ENCODE measurements at places on chromosomes 12 and 14. TPM values are rescaled to one million over a fixed set of nuclear protein-coding genes. Genes with fewer than 3 reads are reported as not detected.

- no peak overlapping the region for H3K4me3 ChIP-seq
- no peaks in the 10 kb centered on the region for H3K36me3 ChIP-seq
- DNase-seq, result no peak
- no peak overlapping the region for H3K27ac ChIP-seq
- H3K27me3 ChIP-seq, result no peaks in the 10 kb centered on the region
Measured at GRCh38 chr12:116015525-116015924, 262.0 kb downstream of the MED13L start.

DNA sequence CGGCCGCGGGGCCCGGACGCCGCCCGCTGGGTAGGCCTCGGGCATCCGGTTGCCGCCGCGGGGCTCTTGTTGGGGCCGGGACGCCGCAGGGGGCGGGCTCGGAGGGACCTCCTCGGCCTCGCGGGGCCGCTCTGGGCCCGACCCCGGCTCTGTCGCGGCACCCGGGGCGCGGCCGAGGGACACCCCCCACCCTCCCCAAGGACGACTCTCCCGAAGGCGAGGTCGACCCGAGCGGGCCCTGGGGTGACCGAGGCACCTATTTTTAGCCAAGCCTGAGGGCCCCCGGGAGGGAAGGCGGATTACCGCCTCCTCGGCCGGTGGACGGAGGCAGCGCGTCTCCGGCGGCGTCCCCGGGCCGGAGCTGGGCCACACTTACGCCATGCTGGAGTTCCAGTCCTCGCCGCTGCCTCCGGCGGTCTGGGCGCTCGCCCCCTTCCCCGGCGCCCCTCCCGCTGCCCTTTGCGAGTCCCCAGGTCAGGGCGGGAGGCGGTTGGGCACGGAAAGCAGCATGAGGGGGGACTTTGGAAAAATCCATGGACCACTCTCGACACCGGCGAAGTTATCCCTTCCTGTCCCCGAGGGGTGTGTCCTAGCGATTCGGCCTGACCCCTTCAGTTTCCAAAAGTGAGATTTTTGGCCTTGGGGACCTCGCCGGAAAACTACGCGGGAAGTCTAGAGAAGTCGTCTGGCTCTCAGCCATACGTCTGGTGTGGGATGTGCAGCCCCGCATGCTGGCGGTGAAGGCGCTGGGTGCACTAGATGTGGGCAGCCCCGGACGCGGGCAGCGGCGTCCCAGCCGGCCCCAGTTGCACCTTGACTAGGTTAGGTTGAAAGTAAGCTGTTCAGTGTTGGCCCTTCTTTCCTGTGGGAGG lies 699 bp downstream of the KTN1 start:
- H3K27ac ChIP-seq, result peak overlapping the region; percentile 92
- H3K36me3 ChIP-seq, result no peaks in the 10 kb centered on the region
- peak overlapping the region; percentile 86 for H3K4me3 ChIP-seq

- H3K4me1 ChIP-seq, result no peaks in the 10 kb centered on the region
- H3K27ac ChIP-seq, result no peak overlapping the region
- no peaks in the 10 kb centered on the region for H3K27me3 ChIP-seq
- no peak for DNase-seq
- H3K36me3 ChIP-seq, result no peaks in the 10 kb centered on the region
- H3K4me3 ChIP-seq, result no peak overlapping the region
Measured at GRCh38 chr14:62655166-62655565, 390.1 kb downstream of the KCNH5 start.

The ADSS1 gene
- total RNA-seq, result 7.0 TPM

The RNASE8 gene
- total RNA-seq, result not detected

GRCh38 chr12:112998987-112999767 lies 20.9 kb downstream of the OAS2 start:
- H3K4me1 ChIP-seq, result no peaks in the 10 kb centered on the region
- no peak overlapping the region for H3K4me3 ChIP-seq
- DNase-seq, result no peak

GRCh38 chr14:22870811-22871223 lies 723 bp upstream of the LRP10 start:
- no peak for DNase-seq
- H3K36me3 ChIP-seq, result no peaks in the 10 kb centered on the region

- H3K4me1 ChIP-seq, result no peaks in the 10 kb centered on the region
- no peak overlapping the region for H3K4me3 ChIP-seq
- no peak for DNase-seq
- no peak overlapping the region for H3K27ac ChIP-seq
- H3K36me3 ChIP-seq, result no peaks in the 10 kb centered on the region
Measured at GRCh38 chr14:74202113-74202512, 37.1 kb upstream of the VSX2 start.

GRCh38 chr14:90368946-90369721 lies 27.7 kb upstream of the CALM1 start:
- no peaks in the 10 kb centered on the region for H3K4me1 ChIP-seq
- H3K36me3 ChIP-seq, result no peaks in the 10 kb centered on the region
- H3K27me3 ChIP-seq, result no peaks in the 10 kb centered on the region
- no peak overlapping the region for H3K27ac ChIP-seq

The ABHD12B gene
- not detected for total RNA-seq

DNA sequence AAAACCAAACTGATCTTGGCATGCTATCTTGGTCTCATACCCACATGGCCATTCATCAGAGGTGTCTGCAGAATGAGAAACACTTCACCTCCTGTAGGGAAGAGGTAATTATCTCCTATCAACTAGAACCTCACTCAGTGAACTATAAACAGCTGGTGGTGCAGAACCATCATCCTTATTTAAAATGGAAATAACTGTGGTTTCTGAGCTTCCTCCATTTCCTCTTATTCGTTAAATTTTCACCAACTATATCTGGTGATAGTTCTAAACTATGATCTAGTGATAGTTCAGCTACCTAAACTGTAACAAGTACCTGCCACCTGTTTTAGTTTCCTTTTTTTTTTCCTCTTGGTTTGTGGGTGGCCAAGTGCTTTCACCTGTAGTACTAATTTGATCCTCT lies 218.5 kb downstream of the FUT8 start:
- H3K27ac ChIP-seq, result no peak overlapping the region
- no peak overlapping the region for H3K4me3 ChIP-seq
- DNase-seq, result no peak
- no peaks in the 10 kb centered on the region for H3K27me3 ChIP-seq
- no peaks in the 10 kb centered on the region for H3K4me1 ChIP-seq

GRCh38 chr12:57844709-57845477 lies 1.6 kb downstream of the CTDSP2 start:
- peaks cover 5% of the 10 kb centered on the region for H3K4me1 ChIP-seq
- no peaks in the 10 kb centered on the region for H3K36me3 ChIP-seq
- no peaks in the 10 kb centered on the region for H3K27me3 ChIP-seq
- H3K4me3 ChIP-seq, result peak overlapping the region; percentile 77

DNA sequence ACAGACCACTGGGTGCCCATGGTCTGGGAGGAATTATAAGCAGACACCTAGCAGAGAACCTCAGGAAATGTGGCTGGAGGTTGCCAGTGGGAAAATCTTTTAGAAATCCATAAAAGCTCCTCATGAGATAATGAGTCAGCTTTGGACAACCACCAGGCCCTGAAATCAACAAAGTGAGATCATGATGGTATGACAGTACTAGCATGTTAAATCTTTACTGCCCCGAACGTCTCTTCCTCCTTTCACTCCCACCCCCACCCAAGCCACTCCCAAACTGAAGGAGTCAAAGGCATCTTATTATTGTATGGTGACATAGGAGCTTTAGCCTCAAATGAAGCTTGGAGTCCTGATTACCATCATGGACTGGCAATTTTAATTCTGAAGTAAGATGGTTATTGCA lies 240.0 kb downstream of the DIO2 start:
- H3K4me3 ChIP-seq, result no peak overlapping the region
- peak; percentile 27 for DNase-seq
- peak overlapping the region; percentile 34 for H3K27ac ChIP-seq
- no peaks in the 10 kb centered on the region for H3K4me1 ChIP-seq
- H3K27me3 ChIP-seq, result no peaks in the 10 kb centered on the region
- no peaks in the 10 kb centered on the region for H3K36me3 ChIP-seq

DNA sequence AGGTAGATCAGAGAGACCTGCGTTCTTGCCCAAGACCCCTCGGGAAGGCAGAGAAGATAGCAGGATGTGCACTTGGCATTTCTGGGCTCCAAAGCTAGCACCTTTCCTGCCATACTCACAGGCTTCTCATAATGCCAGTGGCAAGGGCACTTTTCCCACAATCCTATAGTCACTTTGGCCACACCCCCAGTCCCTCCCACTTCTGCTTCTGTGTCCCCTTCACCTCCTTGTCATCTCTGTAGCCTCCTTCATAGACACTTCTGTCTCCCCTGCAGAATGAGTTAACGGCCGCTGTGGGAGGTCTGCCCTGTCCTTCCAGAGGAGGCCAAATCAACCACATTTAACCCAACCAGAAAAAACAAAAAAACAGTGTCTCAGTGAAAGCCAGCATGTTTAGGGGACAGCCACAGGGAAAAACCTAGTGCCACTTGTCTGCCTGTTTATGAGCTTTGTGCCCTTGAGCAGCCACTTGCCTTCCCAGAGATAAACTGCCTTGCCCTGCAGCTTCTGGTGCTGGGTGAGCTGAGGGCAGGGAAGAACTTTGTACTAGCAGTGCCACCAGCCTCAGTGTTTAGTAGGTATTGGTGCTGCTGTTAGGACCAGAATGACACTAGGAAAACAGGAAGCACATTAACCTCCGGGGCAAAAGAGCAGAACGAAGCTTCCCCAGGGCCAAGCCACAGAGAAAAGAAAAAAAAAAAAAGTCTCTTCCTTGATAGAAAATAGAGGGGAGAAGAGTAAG lies 193.0 kb upstream of the PWP1 start:
- H3K27me3 ChIP-seq, result no peaks in the 10 kb centered on the region
- H3K36me3 ChIP-seq, result no peaks in the 10 kb centered on the region
- no peak overlapping the region for H3K4me3 ChIP-seq
- DNase-seq, result no peak

DNA sequence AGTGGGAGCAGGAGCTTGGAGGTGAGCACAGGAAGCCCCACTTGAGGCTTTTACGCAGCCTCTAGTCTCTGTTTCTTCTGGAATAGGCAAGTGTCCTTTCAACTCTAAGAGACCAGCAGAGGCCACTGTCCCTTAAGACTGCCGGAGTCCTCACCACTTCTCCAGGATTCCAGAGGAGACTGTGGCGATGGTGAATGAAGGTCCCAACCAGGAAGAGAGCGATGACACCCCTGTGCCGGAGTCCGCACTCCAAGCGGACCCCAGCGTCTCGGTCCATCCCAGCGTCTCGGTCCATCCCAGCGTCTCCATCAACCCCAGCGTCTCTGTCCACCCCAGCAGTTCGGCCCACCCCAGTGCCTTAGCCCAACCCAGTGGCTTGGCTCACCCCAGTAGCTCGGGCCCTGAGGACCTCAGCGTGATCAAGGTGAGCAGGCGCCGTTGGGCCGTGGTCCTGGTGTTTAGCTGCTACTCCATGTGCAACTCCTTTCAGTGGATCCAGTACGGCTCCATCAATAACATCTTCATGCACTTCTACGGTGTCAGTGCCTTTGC lies 442 bp downstream of the FLVCR2 start:
- H3K4me1 ChIP-seq, result peaks cover 10% of the 10 kb centered on the region
- peak overlapping the region; percentile 51 for H3K4me3 ChIP-seq
- H3K27ac ChIP-seq, result peak overlapping the region; percentile 81
- H3K36me3 ChIP-seq, result no peaks in the 10 kb centered on the region

DNA sequence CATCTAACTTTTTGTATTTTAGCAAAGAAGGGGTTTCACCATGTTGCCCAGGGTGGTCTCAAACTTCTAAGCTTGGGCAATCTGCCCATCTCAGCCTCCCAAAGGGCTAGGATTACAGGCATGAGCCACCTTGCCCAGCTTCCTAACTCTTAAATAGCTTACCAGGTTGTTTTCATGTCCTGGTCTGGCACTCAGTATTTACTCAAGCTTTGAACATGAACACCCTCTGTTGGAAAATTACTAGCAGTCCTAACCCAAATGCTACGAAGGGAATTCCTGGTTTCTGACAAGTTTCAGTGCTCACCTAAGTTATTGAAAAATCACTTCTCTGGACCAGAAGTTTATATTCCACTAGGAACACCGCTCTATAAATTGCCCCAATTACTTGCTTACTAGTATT lies 32.5 kb upstream of the GCH1 start:
- H3K4me3 ChIP-seq, result no peak overlapping the region
- no peaks in the 10 kb centered on the region for H3K4me1 ChIP-seq
- H3K27ac ChIP-seq, result no peak overlapping the region

- H3K27ac ChIP-seq, result peak overlapping the region; percentile 87
- DNase-seq, result no peak
- H3K4me3 ChIP-seq, result no peak overlapping the region
Measured at GRCh38 chr12:124428792-124429281, 133.9 kb downstream of the RFLNA start.

The MYF5 gene
- not detected for total RNA-seq

GRCh38 chr14:92654239-92654901 lies 94.1 kb downstream of the LGMN start:
- no peaks in the 10 kb centered on the region for H3K36me3 ChIP-seq
- no peak for DNase-seq
- no peaks in the 10 kb centered on the region for H3K27me3 ChIP-seq
- peaks cover 1% of the 10 kb centered on the region for H3K4me1 ChIP-seq
- no peak overlapping the region for H3K4me3 ChIP-seq
- peak overlapping the region; percentile 43 for H3K27ac ChIP-seq

GRCh38 chr12:132965796-132966195 lies 9.7 kb upstream of the ZNF605 start:
- H3K4me1 ChIP-seq, result no peaks in the 10 kb centered on the region
- DNase-seq, result no peak
- no peak overlapping the region for H3K27ac ChIP-seq
- no peaks in the 10 kb centered on the region for H3K36me3 ChIP-seq

DNA sequence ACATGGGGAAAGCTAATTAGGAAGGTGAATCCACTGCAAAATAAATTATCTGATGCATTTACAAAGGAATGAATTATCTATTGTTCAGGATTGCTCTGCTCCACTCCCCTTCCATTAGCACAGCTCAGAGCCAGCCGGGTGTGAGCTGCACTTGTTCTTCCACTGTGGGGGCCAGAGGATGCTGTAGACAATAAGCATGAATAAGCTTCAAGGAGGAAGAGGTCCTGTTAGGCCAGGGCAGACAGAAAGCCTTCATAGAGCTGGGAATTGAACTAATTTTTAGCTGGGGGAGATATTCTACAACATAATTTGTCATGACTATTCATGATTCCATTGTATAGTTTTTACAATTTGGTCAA lies 137.6 kb upstream of the MAX start:
- H3K36me3 ChIP-seq, result no peaks in the 10 kb centered on the region
- no peak overlapping the region for H3K4me3 ChIP-seq

The TCL1B gene
- total RNA-seq, result not detected

The TRIM9 gene
- total RNA-seq, result 2.4 TPM

The TMEM132D gene
- not detected for total RNA-seq

DNA sequence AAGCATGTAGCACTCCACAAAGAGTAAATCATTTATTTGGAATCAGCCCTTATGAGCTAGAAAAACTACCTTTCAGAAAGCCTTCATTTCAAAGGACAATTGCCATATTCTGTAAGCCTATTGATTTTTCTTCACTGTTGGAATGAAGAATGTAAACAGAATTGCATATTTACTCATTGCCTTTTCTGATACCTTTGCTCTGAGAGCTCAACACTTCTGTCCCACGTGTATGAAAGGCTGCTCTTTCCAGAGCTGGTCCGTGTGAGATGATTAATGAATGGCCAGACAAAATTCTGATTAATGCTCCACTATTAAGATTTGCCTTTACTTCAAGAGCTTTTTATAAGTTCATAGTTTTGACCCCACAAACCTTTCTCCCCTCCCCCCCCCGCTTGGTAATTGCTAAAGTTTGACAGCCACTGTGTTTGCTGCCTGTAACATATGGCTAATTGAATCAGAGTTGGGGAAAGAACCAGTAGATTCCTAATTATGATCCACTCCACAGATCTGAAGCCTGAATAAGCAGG lies 63.0 kb upstream of the PLEKHA5 start:
- DNase-seq, result no peak
- H3K4me1 ChIP-seq, result no peaks in the 10 kb centered on the region
- H3K27ac ChIP-seq, result no peak overlapping the region
- H3K4me3 ChIP-seq, result no peak overlapping the region
